ENCODE measurements at places on chromosomes 7 and 10. TPM values are rescaled to one million over a fixed set of nuclear protein-coding genes. Genes with fewer than 3 reads are reported as not detected.

GRCh38 chr10:35396560-35397434, 60.5 kb downstream of the CCNY start:
- no peaks in the 10 kb centered on the region for H3K36me3 ChIP-seq
- H3K4me3 ChIP-seq = no peak overlapping the region
- no peak overlapping the region for H3K27ac ChIP-seq

STEAP1B gene
- total RNA-seq = 8.7 TPM

DNA sequence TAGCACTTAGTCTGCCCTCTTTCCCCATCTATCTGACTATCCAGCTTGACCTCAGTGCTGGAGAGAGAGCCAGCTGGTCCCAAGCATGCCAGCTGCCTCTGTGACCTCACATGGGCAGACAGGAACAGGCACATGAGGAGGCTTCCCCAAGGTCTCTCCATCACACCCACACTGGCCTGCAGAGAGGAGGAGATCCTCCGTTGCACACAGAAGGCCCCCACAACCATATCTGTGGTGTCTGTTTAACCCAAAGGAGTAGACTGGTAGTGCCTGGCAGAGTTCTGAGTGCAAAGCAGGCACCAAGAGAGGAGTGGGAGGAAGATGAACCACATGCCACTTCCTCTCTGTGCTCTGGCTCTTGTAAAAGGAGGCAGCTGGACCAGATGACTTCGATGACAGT, 4.8 kb upstream of the ANK3 start:
- H3K36me3 ChIP-seq = no peaks in the 10 kb centered on the region
- no peak overlapping the region for H3K27ac ChIP-seq
- no peak overlapping the region for H3K4me3 ChIP-seq

GRCh38 chr10:51224671-51225161, 150.4 kb downstream of the PRKG1 start:
- no peaks in the 10 kb centered on the region for H3K36me3 ChIP-seq
- DNase-seq = no peak
- H3K4me1 ChIP-seq = no peaks in the 10 kb centered on the region
- H3K27ac ChIP-seq = no peak overlapping the region

- H3K27me3 ChIP-seq = no peaks in the 10 kb centered on the region
- no peak overlapping the region for H3K27ac ChIP-seq
- no peak overlapping the region for H3K4me3 ChIP-seq
These were observed 36.5 kb downstream of the KLF6 start for GRCh38 chr10:3748484-3748883.

DNA sequence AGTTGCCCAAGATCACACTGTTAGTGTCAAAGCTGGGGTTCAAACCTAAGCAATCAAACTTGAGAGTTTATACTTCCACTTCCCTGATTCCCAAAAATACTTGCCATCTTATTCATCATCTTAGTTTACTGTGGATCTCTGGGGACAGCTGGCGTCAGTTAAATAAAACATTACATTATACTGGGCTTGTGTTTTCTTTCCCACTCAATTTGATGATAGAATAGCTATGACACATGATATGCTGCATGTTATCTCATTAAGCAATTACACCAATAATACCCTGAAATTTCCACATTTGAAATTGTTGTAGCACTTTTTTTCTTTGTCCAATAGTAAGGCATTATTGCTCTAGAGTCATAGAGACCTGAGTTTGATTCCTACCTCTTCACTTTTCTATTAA, 62.9 kb upstream of the MXI1 start:
- no peaks in the 10 kb centered on the region for H3K27me3 ChIP-seq
- DNase-seq = no peak
- H3K27ac ChIP-seq = no peak overlapping the region

ELMO1 gene
- total RNA-seq = 18.4 TPM

- DNase-seq = no peak
- H3K4me1 ChIP-seq = no peaks in the 10 kb centered on the region
- H3K36me3 ChIP-seq = no peaks in the 10 kb centered on the region
These were observed 166.4 kb downstream of the MAD1L1 start for GRCh38 chr7:2066251-2066919.

DNA sequence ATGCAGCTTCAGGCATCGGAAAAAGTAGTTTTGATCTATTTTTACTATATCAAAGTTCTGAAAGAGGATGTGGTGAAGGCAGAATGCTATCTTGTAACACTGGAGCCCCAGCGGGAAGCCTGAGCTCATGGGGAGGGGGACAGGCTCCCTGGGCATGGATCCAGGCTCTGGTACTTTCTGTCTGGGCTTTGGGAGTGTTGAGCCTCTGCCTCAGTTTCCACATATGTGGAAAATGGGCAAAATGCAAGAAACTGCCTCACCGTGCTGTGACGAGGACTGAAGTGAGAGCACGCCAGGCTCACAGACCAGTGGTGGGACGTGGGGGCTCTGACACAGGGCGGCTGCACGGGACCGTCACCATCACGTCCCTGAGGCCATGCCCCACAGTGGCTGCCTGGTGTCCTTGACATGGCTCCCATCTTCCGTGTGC, 182.9 kb upstream of the SHH start:
- H3K4me1 ChIP-seq = no peaks in the 10 kb centered on the region
- H3K27ac ChIP-seq = no peak overlapping the region
- no peaks in the 10 kb centered on the region for H3K36me3 ChIP-seq
- no peak for DNase-seq

DNA sequence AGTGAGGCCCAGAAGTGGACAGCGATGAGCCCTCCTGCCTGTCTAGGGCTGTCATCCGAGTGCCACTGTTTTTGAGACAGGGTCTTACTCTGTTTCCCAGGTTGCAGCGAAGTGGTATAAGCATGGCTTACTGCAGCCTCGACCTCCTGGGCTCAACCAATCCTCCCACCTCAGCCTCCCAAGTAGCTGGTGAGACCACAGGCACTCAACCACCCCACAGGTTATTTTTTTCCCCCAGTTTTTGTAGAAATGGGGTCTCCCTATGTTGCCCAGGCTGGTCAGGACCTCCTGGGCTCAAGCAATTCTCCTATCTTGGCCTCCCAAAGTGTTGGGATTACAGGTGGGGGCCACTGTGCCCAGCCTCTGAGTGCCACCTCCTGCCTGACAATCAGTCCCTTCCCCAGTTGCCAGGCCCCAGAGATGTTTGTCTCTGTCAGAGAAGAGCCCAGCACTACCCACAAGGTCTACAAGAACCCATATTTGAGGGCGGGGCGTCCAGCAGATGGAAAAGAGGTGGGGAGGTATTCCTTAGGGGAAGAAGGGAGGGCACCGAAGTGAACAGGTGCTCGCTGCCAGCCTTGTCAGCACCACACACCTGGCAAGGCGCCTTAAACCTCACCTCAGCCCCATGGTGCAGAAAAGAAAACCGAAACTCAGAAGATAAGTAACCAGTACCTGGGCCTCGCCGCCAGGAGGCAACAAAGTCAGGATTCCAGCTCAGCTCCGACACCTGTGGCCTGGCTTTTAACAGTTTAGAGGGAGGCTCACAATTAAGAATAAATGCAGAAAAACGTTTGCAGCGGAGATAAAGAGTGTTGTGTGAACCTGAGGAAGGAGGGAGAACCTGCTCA, 77.4 kb upstream of the ANLN start:
- no peaks in the 10 kb centered on the region for H3K4me1 ChIP-seq
- H3K27ac ChIP-seq = no peak overlapping the region
- no peak overlapping the region for H3K4me3 ChIP-seq
- H3K36me3 ChIP-seq = no peaks in the 10 kb centered on the region

DNA sequence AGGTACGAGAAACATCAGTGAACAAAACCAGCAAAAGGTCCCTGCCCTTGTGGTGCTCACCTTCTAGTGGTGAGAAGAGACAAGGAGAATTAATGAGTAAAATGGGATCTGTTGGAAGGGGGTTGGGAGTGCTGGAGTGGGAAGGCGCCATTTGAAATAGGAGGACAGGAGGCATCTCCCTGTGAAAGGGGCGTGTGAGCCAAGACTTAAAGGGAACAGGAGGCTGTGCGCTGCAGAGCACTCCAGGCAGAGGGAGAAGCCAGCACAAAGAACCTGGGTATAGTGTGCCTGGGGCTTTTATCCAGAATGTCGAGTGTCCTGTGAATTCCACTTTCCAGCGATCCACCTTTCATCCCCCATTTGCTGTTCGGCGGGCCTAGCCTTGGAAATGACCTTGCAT, 497.9 kb upstream of the GALNT17 start:
- no peaks in the 10 kb centered on the region for H3K36me3 ChIP-seq
- H3K4me3 ChIP-seq = no peak overlapping the region
- H3K4me1 ChIP-seq = peaks cover 22% of the 10 kb centered on the region

GRCh38 chr7:44294325-44295069, 30.9 kb downstream of the CAMK2B start:
- no peaks in the 10 kb centered on the region for H3K4me1 ChIP-seq
- no peak for DNase-seq
- no peaks in the 10 kb centered on the region for H3K36me3 ChIP-seq
- H3K4me3 ChIP-seq = no peak overlapping the region

AUTS2 gene
- 101 TPM for total RNA-seq

CRHR2 gene
- 0.19 TPM for total RNA-seq

DNA sequence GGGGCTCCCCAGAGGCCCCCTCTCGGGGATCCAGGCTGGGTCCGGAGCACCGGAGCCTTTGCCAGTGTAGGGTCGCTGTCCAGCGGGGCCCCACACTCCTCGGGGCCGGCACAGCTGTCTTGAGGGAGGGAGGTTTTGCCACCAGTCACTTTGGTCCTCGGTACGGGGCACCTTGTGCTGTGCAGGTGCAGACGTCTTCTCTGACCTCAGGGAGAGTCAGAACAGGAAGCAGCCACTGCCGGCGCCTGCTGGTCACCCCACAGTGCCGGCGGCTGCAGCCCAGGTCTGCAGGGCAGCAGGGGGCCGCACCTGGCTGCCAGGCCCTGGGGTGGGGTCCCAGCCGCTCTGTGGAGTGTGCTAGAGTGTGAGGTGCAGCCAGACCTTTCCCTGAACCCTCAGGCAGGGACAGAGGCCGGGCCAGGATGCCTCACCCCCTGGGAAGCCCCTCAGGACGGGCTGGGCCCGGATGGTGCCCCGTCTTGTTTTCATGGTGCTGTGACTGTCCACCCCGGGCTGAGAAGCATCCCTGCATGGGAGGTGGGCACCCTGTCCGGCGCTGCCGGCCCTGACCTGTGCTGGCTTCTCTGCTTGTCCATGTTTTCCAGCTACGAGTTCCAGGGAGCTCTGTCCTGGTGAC, 8.2 kb downstream of the MAFK start:
- no peaks in the 10 kb centered on the region for H3K27me3 ChIP-seq
- H3K27ac ChIP-seq = no peak overlapping the region
- H3K36me3 ChIP-seq = no peaks in the 10 kb centered on the region
- no peak for DNase-seq

ZNF239 gene
- total RNA-seq = 10.3 TPM

DNA sequence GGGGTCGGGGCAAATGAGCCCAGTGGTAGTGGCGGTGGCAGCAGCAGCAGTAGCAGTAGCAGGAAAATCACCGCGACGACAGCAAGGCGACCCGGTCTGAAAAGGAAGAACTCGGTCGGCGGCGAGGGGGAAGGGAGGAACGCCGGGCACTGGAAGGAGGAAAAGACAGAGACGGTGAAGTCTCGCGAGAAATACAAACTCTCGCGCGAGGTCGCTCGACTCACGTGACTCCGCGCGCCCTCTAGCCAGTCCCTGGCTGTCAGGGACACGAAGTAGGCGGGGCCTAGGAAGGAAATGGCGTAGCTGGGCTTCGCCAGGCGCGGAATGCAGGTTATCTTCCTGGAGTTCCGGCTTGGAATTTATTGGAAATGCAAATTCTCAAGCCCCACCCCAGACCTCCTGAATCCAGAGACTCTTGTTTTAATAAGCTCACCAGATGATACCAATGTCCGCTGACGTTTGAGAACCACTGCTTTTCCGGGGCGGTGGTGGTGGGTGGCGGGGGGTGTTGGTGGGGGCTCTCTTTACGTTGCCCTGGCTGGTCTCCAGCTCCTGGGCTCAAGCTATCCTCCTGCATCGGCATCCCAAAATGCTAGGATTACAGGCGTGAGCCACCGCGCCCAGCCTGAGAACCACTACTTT, at the start of gene SMNDC1:
Gene SMNDC1 (minus strand): TSS at position 141 of the 642 bp plus-strand sequence. CDS start 1,333 bp downstream, outside the sequence.
- H3K36me3 ChIP-seq = peaks cover 15% of the 10 kb centered on the region
- DNase-seq = peak; percentile 97
- H3K4me3 ChIP-seq = peak within 1 kb of the TSS; percentile 66

GRCh38 chr10:25071227-25071626, 54.8 kb downstream of the THNSL1 start:
- peaks cover 10% of the 10 kb centered on the region for H3K4me1 ChIP-seq
- no peaks in the 10 kb centered on the region for H3K36me3 ChIP-seq
- DNase-seq = no peak
- H3K27me3 ChIP-seq = peaks cover 45% of the 10 kb centered on the region
- no peak overlapping the region for H3K4me3 ChIP-seq
- no peak overlapping the region for H3K27ac ChIP-seq

DNA sequence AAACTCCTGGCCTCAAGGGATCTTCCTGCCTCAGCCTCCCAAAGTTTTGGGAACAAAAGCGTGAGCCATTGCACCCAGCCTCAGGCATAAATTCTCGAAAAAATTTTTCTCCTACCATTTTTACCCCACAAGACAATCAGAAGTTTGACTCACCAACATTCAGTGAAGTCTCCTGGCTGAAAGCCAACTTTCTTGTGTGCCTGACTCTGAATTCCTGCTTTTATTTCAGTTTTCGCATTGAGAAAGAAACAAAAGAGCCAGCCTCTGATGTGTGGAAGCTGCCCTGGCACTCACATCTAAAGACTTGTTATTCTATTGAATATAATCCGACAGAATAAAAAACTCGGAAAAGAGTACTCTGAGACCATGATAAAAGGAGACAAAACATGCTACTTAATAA, 402.9 kb downstream of the MAGI2 start:
- H3K4me1 ChIP-seq = no peaks in the 10 kb centered on the region
- no peaks in the 10 kb centered on the region for H3K27me3 ChIP-seq
- H3K4me3 ChIP-seq = no peak overlapping the region
- H3K36me3 ChIP-seq = no peaks in the 10 kb centered on the region
- no peak overlapping the region for H3K27ac ChIP-seq

DNA sequence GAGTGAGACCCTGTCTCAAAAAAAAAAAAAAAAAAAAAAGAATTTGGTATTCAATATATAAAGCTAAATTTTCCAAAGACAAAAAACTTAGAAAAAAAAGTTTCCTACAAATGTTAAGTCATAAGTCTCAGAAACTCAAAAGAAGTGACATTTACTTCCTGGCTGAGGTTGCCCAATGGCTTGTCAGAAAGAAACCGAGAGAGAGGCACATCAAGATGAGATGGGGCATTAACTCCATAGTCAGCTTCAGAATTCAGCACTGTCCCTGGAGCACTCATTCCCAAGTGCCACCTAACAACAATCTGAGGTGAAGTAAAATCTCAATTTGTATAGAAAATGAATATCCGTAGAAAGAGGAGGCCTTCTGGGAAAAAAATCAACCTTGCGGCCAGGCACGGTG, 6.8 kb upstream of the SPOCK2 start:
- H3K4me3 ChIP-seq = no peak overlapping the region
- no peaks in the 10 kb centered on the region for H3K4me1 ChIP-seq
- DNase-seq = no peak
- no peak overlapping the region for H3K27ac ChIP-seq
- no peaks in the 10 kb centered on the region for H3K36me3 ChIP-seq

- no peaks in the 10 kb centered on the region for H3K4me1 ChIP-seq
- no peaks in the 10 kb centered on the region for H3K27me3 ChIP-seq
- H3K36me3 ChIP-seq = no peaks in the 10 kb centered on the region
- no peak overlapping the region for H3K4me3 ChIP-seq
These were observed 52.0 kb downstream of the GRB10 start for GRCh38 chr7:50730446-50731400.

GRCh38 chr10:30747633-30748032, 118.1 kb upstream of the LYZL2 start:
- H3K27ac ChIP-seq = no peak overlapping the region
- H3K27me3 ChIP-seq = no peaks in the 10 kb centered on the region
- DNase-seq = no peak
- no peak overlapping the region for H3K4me3 ChIP-seq
- no peaks in the 10 kb centered on the region for H3K4me1 ChIP-seq
